ENCODE measurements at places on chromosomes 2 and 18.
A peak's percentile ranks its signal among the peaks of the same experiment; 100 is the strongest.

DNA sequence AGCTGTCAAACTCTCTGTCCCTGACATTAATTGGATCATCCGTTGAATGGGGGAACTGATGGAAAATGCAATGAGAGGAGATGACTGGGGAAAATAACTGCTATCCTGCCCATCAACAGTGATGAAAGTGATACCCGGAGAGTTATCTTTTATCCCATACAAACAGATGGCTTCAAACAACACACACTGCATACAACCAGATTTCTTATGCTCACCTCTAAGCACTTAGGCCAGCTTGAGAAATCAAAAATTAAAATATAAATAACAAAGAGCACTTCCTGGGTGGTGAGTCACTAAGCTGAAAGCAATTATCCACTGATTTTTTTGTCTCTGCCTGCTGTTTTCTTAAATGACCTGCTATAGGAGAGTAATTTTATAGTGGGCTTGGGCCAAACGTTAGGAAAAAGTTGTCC is 237.6 kb upstream of the RGPD4 start:
- peak; percentile 80 for DNase-seq

DNA sequence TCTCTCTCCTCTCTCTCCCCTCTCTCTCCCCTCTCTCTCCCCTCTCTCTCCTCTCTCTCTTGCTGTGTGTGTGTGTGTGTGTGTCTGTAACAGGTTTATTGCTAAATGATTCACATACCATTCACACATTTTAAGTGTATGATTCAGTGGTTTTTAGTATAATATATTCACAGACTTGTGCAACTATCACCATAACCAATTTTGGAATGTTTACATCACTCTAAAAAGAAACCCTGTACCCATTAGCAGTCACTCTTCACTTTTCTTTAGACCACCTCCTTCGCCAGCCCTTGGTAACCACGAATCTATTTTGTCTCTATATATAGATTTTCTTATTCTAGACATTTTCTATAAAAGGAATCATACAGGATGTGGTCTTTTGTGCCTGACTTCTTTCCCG is 11.4 kb downstream of the THNSL2 start:
- DNase-seq: no peak

GRCh38 chr2:206776432-206776831 is 11.0 kb downstream of the FASTKD2 start:
- DNase-seq: no peak

- DNase-seq: no peak
Measured at GRCh38 chr2:171271971-171272436, 111.3 kb upstream of the TLK1 start.

DNA sequence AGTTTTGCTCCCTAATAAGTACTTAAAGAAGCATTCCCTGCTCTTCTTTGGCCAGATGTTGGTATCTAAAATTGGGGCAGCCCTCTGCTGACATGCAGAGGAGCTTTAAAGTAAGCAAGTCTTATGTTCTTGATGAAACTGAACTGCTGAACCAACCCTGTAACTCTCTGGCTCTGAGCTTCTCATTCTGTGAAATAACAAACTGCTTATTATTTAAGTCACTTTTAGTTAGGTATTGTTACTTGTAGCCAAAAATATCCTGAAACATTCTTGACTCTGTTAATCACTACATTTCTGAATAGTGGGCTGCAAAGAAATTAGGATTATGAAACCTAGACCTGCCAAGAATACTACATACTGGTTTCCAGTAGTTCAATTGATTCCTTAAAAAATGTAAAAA is 15.5 kb downstream of the PPP3R1 start:
- DNase-seq: no peak

- peak; percentile 82 for DNase-seq
Measured at GRCh38 chr2:146576339-146577111, 1268.3 kb upstream of the ACVR2A start.

DNA sequence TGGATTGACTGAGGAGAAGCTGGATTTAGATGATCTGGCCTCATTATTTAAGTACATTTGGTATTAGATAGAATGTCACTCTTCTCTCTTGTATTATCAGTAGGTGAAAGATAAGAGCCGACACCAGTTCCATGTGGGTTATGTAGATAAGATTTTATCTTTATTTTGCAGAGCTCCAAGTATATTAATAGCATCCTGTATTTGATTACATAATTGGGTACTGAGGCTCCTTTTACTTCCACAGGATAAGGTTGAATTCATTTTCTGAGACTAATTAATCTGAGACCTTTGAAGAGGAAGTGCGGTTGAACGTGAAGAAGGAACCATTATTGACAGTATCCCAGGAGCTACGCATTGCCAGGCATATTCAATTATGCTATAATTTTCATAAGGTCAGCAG is 32.8 kb upstream of the CD226 start:
- no peak for DNase-seq

DNA sequence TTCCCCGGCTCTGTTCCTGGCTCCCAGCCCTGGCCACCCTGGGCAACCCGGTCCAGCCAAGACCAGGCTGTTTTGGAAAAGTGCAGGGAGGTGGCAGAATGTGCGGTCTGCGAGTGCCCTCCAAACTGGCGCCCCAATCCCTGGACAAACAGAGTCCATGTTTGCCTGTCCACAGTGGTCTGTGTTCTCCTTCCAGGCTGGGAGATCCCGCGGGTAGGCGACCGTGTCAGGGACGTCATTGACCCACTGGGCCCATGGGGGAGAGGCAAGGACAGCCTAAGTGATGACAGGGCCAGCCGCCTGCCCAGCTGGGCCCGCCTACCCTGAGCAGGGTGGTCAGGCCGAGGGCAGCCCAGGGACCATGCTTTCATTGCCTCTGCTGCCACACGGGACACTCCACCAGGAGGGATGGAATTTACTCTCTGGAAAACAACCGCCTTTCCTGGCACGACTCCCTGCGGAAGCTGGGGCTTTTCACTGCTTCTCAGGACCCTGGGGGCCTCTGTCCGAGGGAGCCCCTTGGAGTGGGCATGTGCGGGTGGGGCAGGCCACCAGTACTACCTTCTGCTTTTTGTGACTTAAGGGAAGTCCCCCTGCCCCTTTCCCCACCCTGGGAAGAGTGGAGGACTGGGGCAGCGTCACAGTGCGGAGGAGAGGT is 20.1 kb downstream of the CYP26B1 start:
- no peak for DNase-seq

DNA sequence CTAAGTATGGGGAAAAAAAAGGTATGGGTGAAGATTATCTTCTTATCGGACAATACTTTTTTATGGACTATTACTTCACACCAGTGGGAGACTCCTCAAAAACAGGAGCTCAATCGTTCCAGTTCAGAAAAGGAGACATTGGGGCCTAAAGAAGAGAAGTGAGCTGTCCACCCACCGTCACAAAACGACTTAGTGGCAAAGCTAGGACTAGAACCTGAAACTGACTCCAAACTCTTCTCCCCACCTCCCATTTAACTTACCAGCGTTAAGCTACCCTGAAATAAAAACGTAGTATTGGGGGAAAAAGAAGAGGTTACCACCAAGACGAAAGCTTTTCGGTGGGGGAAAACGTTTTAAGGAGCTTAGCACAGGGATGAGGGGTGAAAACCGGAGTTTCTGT is 503 bp downstream of the GTF3C3 start:
- no peak for DNase-seq

GRCh38 chr2:15201009-15201408 is 360.1 kb downstream of the NBAS start:
- DNase-seq: no peak

DNA sequence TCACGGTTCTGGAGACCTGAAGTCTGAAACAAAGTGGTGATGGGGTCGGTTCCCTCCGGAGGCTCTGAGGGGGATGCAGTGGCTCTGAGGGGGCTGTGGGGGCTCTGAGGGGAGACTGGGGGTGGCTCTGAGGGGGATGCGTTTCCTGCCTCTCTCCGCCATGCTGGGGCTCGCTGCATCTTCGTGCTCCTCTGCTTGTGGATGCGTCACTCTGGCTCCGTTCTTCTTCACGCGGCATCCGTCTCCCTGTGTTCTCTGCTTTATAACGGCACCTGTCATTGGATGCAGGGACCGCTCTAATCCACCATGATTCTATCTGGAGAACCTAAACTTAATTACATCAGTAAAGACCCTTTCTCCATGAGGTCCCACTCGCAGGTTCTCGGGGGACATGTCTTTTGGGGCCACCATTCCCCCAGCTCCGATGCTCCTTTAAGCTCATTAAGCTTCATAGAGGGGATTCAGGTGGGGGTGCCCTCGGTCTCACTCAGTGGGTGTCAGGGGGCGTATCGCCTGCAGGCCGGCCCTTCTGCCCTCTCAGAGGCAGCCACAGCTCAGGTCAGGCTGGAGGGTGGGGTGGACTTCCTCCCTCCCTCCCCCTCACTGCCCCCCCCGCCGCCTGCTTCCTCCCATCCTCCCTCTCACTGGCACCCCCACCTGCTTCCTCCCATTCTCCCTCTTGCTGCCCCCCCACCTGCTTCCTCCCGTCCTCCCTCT is 18.4 kb downstream of the RTP5 start:
- DNase-seq: no peak

DNA sequence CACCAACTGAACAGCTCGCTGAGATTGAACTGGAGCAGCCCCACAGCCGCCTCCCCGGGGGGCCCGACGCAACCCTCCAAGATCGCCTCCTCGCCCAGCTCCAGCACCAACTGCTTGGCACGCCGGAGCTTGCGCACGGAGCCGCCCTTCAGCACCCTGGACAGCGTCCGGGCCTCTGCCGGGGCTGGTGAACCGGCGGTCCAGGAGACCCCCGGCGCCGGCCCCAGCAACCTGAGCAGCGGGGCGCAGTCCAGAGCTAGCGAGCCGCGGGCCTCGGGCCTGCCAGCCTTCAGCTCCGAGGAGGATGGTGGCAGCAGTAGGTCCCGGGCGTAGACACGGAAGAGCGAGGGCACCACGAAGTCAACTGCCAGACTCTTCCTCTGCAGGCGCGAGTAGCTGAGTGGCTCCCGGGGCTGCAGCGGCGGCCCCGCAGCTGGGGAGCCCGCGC is 1.2 kb downstream of the ALK start:
- no peak for DNase-seq

- no peak for DNase-seq
Measured at GRCh38 chr2:120142528-120143219, 80.5 kb downstream of the TMEM185B start.

GRCh38 chr2:110143982-110144381 is 28.4 kb upstream of the MALL start:
- DNase-seq: no peak

- no peak for DNase-seq
Measured at GRCh38 chr18:32152705-32153448, 37.0 kb upstream of the MEP1B start.
